ENCODE measurements at places on chromosomes 16 and 17. TPM values are rescaled to one million over a fixed set of nuclear protein-coding genes. Genes with fewer than 3 reads are reported as not detected.

AOC3 gene
- 0.31 TPM for total RNA-seq

CCL4L2 gene
- total RNA-seq = not detected

VAT1L gene
- 3.9 TPM for total RNA-seq

USP31 gene
- 29.3 TPM for total RNA-seq

ADAMTS18 gene
- 82.4 TPM for total RNA-seq

TMEM256 gene
- 48.8 TPM for total RNA-seq

ZSCAN10 gene
- total RNA-seq = not detected

Measured in bladder microvascular endothelial cell (primary cell).